ENCODE measurements at places on chromosomes 12 and 14. TPM values are rescaled to one million over a fixed set of nuclear protein-coding genes. Genes with fewer than 3 reads are reported as not detected.
A peak's percentile ranks its signal among the peaks of the same experiment; 100 is the strongest.

Gene ASCL1
- not detected for total RNA-seq

Gene CD69
- 115 TPM for total RNA-seq

Gene OTOGL
- not detected for total RNA-seq

Gene INHBE
- total RNA-seq = not detected

Gene LTBR
- total RNA-seq = 0.34 TPM

Gene OR4K14
- not detected for total RNA-seq

Gene NPFF
- total RNA-seq = not detected

Gene LRIG3
- total RNA-seq = not detected

Gene RHOJ
- not detected for total RNA-seq

Gene ANKS1B
- not detected for total RNA-seq

Gene ACOT4
- total RNA-seq = 1.3 TPM

Gene TMEM63C
- total RNA-seq = 0.74 TPM

Gene KRT85
- total RNA-seq = not detected

- DNase-seq = no peak
- H3K4me1 ChIP-seq = no peaks in the 10 kb centered on the region
- no peaks in the 10 kb centered on the region for H3K36me3 ChIP-seq
- peaks cover 18% of the 10 kb centered on the region for H3K27me3 ChIP-seq
- no peak overlapping the region for H3K27ac ChIP-seq
Observed at GRCh38 chr12:10122689-10123088, 7.3 kb downstream of the CLEC7A start.

GRCh38 chr12:52506858-52507715 is 13.1 kb downstream of the KRT5 start:
- H3K4me3 ChIP-seq = no peak overlapping the region
- no peak overlapping the region for H3K27ac ChIP-seq
- no peaks in the 10 kb centered on the region for H3K36me3 ChIP-seq

- H3K4me3 ChIP-seq = no peak overlapping the region
- H3K4me1 ChIP-seq = peaks cover 19% of the 10 kb centered on the region
- no peaks in the 10 kb centered on the region for H3K36me3 ChIP-seq
- H3K27me3 ChIP-seq = no peaks in the 10 kb centered on the region
- DNase-seq = peak; percentile 43
Observed at GRCh38 chr12:123453165-123453564, 4.8 kb upstream of the SNRNP35 start.

DNA sequence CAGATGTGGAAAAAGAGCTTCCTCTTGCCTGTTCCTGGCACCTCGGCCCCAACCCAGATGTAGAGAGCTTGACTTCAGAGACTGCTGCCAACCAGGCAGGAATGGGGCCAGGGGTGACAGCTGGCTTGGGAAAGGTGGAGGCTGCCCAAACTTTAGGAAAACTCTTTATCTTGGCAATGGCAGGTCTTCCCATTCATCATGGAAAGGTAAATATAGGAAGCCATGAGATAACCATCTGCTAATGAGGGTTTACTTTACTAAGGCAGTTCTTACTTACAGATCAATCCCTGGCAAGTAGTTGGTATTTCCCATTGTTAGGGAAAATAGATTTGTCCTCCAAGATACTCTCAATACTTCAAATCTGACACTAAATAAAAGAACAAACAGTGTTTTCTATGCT is 143.1 kb upstream of the NUDT4 start:
- H3K36me3 ChIP-seq = no peaks in the 10 kb centered on the region
- no peak overlapping the region for H3K4me3 ChIP-seq
- no peak for DNase-seq
- no peaks in the 10 kb centered on the region for H3K27me3 ChIP-seq
- no peaks in the 10 kb centered on the region for H3K4me1 ChIP-seq
- H3K27ac ChIP-seq = no peak overlapping the region

DNA sequence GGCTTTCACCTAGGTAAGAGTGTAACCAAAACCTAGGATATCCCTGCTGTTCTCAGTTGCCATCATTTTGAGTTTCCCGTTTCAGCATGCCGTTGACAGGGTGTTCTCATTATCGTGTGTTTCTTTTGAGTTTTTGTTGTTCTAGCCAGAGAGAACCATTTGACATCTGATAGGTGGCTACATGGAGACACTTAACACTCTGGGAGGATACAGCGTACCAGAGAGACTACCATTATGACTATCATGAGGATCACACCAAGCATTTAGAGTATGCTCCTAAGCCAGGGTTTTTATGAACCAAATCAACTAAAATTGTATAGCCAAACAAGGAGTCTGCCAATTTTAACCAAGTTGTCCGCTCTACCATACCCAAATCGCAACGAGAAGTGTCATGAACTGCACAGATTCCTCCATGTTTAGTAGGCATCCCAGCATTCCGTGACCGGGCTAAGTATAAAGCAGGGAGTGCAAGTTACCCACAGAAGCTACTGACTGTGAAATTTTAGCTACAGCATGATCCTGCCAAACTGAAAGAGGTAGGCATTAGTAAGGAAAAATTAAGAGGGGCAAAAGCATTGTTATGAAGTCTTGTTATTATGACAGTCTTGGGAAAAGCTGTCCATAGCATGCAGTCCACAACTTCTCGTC is 48.8 kb downstream of the MARK3 start:
- no peak overlapping the region for H3K27ac ChIP-seq
- no peak overlapping the region for H3K4me3 ChIP-seq
- H3K27me3 ChIP-seq = no peaks in the 10 kb centered on the region
- peaks cover 28% of the 10 kb centered on the region for H3K36me3 ChIP-seq

DNA sequence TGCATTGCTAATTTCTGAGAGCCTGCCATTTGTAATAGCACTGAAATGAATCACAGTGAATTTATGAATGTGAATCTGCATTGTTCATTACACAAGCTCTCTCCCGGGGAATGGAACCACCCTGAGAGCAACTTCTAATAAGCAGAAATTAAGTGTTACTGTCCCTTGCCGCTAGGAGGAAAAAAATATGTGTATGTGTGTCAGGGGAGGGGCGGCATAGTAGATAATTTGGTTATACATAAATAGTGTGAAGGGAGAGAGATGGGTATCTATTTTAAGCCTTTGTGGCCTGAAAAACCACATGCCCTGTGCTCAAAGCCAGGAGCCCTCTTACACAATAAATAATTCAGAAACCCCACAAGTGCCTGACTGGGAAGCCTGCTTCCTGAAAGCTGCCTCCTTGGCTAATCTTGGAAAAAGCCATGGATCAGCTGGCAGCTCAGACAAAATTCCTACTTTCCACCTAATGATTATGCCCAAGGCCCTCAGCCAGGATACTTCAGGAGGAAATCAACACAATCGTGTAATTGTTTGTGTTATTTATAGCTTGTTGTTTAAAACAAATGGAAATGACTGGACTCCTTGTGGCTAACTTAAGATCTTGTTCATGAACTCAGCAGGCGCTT is 366.2 kb upstream of the KITLG start:
- H3K27ac ChIP-seq = no peak overlapping the region
- no peaks in the 10 kb centered on the region for H3K4me1 ChIP-seq
- peaks cover 7% of the 10 kb centered on the region for H3K27me3 ChIP-seq

- H3K4me3 ChIP-seq = no peak overlapping the region
- H3K4me1 ChIP-seq = no peaks in the 10 kb centered on the region
- H3K27ac ChIP-seq = no peak overlapping the region
- DNase-seq = no peak
- H3K27me3 ChIP-seq = peaks cover 24% of the 10 kb centered on the region
Observed at GRCh38 chr12:115934877-115935276, 342.6 kb downstream of the MED13L start.

- no peak overlapping the region for H3K27ac ChIP-seq
- no peaks in the 10 kb centered on the region for H3K27me3 ChIP-seq
- peaks cover 5% of the 10 kb centered on the region for H3K36me3 ChIP-seq
- peaks cover 21% of the 10 kb centered on the region for H3K4me1 ChIP-seq
- no peak for DNase-seq
Observed at GRCh38 chr12:11812241-11812585, 162.7 kb downstream of the ETV6 start.

DNA sequence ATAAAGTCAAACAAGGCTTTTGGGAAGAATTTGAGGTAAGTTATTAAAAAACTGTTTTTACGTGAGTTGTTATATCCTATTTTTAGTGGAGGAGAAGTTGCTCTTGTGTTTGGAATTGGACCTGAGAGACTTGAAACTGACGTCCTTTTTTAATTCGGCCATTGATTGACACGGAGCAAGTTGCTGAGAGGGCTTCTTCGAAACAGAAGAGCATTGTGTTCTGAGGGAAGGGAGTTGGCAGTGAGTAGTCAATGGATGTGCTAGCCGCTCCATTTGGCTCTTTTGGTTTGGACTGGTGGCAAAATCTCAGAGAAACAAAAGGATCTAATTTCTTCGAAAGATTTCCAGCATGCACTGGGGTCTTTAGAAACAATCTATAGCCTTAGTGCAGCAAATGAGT is 37.3 kb downstream of the PTPN11 start:
- H3K4me3 ChIP-seq = no peak overlapping the region
- H3K27me3 ChIP-seq = no peaks in the 10 kb centered on the region
- H3K4me1 ChIP-seq = no peaks in the 10 kb centered on the region

DNA sequence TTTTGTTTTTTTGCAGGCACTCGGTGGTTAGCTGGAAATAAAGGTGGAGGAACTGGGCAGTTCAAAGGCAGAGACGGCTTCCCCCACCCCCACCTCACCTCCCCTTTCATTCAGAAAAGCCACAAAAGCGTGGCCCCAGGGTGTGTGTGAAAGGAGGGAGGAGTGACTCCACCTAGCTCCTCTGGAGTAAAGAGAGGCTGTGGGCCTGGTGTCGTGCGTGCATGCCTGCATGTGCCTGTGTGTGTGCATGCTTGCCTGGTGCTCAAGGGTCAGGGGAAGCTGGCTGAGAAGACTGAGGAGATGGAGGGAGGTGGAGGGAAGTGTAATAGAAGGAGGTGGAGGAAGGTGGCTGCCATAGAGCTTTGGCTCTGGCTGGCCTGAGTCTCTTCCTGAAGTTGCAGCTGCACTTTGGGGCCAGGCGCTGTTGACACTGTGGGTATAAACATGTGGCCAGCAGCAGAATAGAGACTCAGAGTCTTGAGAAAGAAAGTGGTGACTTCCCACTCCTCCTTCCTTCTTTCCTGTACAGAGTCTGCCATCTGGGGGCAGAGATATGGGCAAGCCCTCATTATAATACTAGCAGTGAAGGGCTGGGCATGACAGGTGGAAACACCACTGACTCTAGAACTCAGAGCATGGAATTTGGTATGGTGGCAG is 36.9 kb upstream of the SINHCAF start:
- peaks cover 22% of the 10 kb centered on the region for H3K4me1 ChIP-seq
- H3K4me3 ChIP-seq = peak overlapping the region; percentile 49
- no peaks in the 10 kb centered on the region for H3K27me3 ChIP-seq

DNA sequence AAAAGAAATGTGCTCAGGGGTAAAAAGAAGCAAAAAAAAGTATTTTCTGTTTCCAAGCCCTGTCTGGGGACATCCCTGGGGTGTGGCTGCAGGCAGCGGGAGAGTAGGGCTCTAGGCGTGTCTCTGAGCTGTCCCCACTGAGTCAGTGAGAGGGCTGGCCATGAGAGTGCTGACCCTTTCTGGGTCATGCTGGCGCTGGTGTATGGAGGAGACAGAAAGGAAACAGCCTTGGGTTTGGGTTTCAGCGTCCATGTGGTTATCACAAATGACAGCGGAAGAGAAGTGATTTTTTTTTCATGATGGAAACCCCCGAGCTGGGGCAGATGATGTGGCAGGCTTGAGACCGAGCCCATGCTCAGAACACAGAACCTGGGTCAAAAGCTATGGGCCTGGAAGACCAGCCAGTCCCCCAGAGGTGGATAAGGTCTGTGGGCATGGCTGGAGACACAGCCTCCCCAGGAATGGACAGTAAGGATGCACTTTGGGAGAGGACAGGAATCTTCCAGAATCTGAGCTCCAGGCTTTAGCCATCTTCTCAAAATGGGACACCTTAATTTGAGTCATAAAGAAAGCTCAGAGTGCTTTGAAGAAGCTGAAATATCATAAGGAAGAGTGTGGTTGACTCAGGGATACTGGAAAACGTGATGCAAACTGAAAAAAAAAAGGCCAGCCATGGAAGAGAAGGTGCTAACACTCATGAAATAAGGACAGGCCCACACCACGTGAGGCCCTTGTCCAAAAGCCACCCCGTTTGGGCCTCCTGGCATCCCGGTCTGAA is 36.2 kb downstream of the SYNE3 start:
- DNase-seq = no peak
- no peak overlapping the region for H3K4me3 ChIP-seq
- H3K4me1 ChIP-seq = peaks cover 33% of the 10 kb centered on the region
- H3K27me3 ChIP-seq = no peaks in the 10 kb centered on the region
- peaks cover 30% of the 10 kb centered on the region for H3K36me3 ChIP-seq

GRCh38 chr12:124780336-124780735 is 83.3 kb downstream of the SCARB1 start:
- H3K27ac ChIP-seq = no peak overlapping the region
- peaks cover 5% of the 10 kb centered on the region for H3K36me3 ChIP-seq
- H3K4me1 ChIP-seq = peaks cover 11% of the 10 kb centered on the region
- H3K27me3 ChIP-seq = no peaks in the 10 kb centered on the region
- DNase-seq = no peak

GRCh38 chr14:99688210-99688581 is 4.1 kb downstream of the CYP46A1 start:
- peak; percentile 13 for DNase-seq
- no peak overlapping the region for H3K27ac ChIP-seq
- no peak overlapping the region for H3K4me3 ChIP-seq
- H3K27me3 ChIP-seq = peaks cover 35% of the 10 kb centered on the region

- no peak for DNase-seq
- H3K27me3 ChIP-seq = no peaks in the 10 kb centered on the region
Observed at GRCh38 chr14:60965402-60965801, 15.5 kb downstream of the TRMT5 start.

- H3K27ac ChIP-seq = no peak overlapping the region
- H3K4me1 ChIP-seq = peaks cover 8% of the 10 kb centered on the region
- H3K4me3 ChIP-seq = no peak overlapping the region
Observed at GRCh38 chr12:89960607-89961394, 252.2 kb upstream of the ATP2B1 start.

GRCh38 chr14:102513899-102514772 is 4.6 kb upstream of the ANKRD9 start:
- peaks cover 20% of the 10 kb centered on the region for H3K27me3 ChIP-seq
- H3K27ac ChIP-seq = no peak overlapping the region
- H3K4me1 ChIP-seq = peaks cover 15% of the 10 kb centered on the region
- DNase-seq = no peak
- no peaks in the 10 kb centered on the region for H3K36me3 ChIP-seq

GRCh38 chr14:36067428-36068187 is 108.9 kb downstream of the PTCSC3 start:
- H3K4me1 ChIP-seq = peaks cover 5% of the 10 kb centered on the region

- H3K4me1 ChIP-seq = no peaks in the 10 kb centered on the region
- H3K27me3 ChIP-seq = no peaks in the 10 kb centered on the region
- H3K36me3 ChIP-seq = no peaks in the 10 kb centered on the region
- no peak overlapping the region for H3K27ac ChIP-seq
- no peak for DNase-seq
- H3K4me3 ChIP-seq = no peak overlapping the region
Observed at GRCh38 chr12:28826766-28827165, 322.3 kb upstream of the FAR2 start.

GRCh38 chr12:6699989-6700645 is 498 bp downstream of the PIANP start:
- H3K36me3 ChIP-seq = no peaks in the 10 kb centered on the region
- DNase-seq = no peak
- H3K27me3 ChIP-seq = peaks cover 57% of the 10 kb centered on the region
- H3K4me1 ChIP-seq = peaks cover 18% of the 10 kb centered on the region
- no peak overlapping the region for H3K27ac ChIP-seq
